ENCODE measurements at places on chromosomes 7 and 10.

DNA sequence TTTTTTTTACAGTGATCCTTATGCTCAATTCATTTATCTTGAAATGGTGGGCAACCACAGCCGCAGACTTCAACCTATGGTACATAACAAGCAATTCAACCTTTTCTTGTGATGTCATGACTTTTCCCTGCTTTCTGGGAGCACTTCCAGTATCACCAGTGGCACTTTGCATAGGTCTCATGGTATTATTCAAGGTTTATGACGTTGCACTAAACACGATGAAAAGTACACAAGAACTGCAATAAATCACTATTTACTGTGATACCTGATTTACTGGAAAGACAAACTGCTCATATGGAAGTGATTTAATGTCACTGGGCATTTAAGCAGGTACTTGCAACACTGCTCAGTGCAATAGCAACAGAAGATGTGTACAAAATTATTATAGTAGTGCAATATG, 251.7 kb upstream of the CXCL12 start:
- no peak for DNase-seq

DNA sequence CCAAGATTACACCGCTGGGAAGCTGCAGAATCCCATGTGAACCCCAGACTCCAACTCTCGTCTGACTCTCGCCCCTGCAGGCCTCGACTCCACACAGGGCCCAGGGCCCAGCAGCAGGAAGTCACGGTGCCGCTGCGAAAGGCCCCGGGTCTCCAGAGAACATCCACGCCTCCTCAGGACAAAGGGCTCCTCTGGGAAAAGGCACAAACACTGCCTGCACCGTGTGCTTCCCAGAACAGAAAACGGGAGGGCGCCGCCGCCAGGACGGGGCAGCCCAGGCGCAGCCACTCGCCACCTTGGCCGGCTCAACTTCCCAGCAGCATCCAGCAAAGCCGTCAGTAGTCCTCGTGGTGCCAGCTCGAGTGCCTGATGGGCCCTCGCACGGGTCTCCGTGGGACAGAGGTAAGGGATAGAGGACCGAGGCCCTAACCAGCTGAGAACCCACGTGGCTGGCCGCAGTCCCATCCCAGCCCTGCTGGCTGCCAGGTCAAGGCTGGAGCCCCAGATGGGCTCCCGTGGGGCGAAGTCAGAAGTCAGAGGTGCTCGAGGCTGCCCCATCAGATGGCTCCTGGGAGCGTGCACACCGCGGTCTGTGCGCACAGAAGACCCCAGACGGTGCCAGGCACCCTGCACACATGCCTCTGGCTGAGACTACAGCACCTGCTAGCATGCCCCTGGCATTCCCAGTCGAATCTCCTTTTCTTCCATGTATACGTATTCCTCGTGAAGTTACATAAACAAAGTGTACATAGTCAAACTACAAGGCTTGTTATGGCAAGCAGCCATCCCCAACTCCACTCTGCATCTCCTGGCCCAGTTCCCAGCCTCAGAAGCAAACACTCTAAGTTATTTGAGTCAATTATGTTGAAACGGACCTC, 60.2 kb downstream of the MAD1L1 start:
- no peak for DNase-seq

DNA sequence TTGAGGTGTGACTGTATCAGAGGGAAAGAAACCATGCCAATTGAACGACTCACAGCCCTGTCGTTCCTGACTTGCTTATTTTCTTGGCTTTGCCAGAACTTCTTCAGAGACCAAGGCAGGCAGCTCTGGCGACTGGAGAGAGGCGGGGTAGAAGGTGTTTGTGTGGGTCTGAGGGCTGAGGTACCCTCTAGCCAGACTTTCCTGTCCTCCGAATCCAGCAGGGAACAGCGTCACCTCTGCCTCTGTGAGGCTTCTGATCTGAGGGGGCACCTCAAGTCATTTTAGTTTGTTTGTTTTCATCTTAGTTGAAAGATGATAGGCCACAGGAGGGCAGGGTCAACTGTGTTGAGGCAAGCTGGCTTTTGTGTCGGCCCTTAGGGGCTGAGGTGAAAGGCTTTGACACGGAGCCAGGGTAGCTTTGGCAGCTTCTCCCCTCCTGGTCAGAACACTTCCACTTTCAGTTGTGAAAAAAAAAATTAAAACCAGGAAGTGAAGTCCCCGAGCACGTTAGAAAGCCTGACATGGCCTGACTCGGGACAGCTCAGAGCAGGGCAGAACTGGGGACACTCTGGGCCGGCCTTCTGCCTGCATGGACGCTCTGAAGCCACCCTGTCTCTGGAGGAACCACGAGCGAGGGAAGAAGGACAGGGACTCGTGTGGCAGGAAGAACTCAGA, 1.9 kb downstream of the ACSL5 start:
- peak; percentile 26 for DNase-seq

DNA sequence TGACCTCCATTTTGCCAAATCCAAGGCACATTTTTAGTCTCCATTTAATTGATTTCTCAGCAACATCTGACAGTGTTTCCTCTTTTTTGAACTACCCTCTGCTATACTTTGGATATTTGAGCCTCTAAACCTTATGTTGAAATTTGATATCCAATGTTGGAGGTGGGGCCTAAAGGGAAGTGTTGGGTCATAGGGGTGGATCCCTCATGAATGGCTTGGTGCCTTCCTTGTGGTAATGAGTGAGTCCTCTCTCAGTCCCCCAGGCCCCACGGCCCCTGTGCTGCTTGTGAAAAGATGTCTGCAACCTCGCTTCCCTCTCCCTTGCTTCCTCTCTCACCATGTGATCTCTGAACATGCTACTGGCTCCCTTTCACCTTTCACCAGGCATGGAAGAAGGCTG, 96.8 kb upstream of the DGKB start:
- no peak for DNase-seq

- no peak for DNase-seq
These were observed 42.6 kb downstream of the TMEM270 start for GRCh38 chr7:73903321-73904218.

- DNase-seq, result no peak
These were observed 58.4 kb downstream of the JCAD start for GRCh38 chr10:30000802-30001571.

- no peak for DNase-seq
These were observed 51.1 kb upstream of the ZNF107 start for GRCh38 chr7:64614812-64615211.

DNA sequence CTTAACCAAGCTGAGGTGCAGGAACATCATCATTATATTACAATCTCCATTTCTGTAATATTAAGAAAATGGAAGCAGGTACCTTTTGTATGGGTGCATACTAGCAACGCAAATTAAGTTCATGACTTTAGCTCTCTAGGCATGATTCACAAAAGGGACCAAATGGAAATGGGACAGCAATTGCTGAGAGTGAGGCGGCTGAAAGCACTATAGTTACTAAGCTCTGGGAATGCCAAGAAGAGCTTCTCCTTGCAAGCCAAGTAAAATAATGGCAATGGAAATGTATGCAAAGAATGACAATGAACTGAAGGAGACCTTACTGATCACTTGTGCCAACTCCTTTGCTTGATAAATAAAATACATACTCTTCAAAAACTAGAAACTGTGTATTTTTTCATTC, 36.2 kb upstream of the RNF148 start:
- no peak for DNase-seq

DNA sequence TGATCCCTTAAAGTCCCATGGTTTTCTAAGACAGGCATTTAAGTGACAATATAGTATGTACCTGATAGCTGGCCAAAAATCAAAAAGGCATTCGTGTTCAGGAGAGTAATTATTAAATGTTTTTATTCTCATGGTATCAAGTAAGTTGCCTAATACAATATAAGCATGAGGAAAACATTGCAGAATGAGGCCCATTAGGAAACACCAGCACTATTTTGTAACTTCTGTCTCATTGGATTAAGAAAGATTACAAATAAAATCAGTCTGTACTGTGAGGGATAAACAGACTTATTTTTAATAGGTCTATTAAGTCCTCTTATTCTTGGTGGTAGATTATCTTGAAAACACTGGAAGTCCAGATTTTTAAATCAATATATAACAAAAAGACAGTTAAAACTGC, 110.1 kb downstream of the SNX13 start:
- DNase-seq, result no peak

- no peak for DNase-seq
These were observed 433.6 kb downstream of the ACTR3B start for GRCh38 chr7:153193144-153193595.

DNA sequence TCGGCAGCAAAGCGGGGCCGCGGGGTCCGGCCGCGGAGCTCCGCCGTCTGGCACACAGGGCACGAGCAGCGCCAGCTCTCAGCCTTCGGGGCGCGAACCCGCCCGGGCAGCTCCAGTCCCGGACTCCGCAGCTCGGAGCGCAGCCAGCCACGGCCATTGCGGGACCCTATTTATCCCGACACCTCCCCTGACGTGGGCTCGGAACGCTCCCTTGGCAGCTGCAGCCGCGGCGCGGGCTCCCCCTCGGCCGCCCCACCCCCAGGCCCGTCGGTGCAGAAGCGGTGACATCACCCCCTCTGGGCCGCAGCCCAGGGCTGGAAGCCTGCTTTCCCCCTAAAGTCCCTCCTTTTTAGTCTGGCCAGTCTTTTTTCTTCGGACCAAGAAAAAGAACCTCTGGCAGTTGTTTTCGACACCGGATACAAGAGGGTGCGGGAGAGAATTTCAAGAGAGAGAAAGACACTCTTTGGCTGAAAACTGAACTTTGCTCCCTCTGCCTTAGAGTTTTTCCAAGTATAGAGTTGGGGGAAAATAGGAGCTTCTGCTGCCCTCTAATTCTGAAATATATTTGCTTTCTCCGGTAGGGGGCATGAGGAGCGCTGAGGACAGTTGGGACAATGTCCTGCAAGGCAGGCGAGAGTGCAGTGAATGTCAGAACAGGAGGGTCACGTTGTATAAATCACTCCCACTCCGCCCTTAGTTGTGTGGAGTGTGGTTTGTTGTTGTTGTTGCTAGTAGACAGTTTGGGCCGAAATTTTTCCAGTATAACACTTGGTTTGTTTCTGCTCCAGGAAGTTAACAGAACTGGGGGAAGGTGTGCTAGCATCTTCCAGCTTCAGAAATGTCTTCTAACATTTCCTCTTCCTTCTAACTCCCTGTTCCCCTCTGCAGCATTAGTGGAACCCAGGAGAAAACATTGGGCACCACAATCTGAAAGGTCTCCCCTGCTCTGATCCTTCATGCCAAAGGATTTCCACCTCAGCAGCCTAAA, at the start of gene SFRP4:
Gene SFRP4, minus strand, starts transcription at position 145 of the 988 bp plus-strand sequence. CDS start 280 bp downstream, outside the sequence.
- DNase-seq, result no peak

- no peak for DNase-seq
These were observed 317.2 kb downstream of the BICC1 start for GRCh38 chr10:58829839-58830238.

DNA sequence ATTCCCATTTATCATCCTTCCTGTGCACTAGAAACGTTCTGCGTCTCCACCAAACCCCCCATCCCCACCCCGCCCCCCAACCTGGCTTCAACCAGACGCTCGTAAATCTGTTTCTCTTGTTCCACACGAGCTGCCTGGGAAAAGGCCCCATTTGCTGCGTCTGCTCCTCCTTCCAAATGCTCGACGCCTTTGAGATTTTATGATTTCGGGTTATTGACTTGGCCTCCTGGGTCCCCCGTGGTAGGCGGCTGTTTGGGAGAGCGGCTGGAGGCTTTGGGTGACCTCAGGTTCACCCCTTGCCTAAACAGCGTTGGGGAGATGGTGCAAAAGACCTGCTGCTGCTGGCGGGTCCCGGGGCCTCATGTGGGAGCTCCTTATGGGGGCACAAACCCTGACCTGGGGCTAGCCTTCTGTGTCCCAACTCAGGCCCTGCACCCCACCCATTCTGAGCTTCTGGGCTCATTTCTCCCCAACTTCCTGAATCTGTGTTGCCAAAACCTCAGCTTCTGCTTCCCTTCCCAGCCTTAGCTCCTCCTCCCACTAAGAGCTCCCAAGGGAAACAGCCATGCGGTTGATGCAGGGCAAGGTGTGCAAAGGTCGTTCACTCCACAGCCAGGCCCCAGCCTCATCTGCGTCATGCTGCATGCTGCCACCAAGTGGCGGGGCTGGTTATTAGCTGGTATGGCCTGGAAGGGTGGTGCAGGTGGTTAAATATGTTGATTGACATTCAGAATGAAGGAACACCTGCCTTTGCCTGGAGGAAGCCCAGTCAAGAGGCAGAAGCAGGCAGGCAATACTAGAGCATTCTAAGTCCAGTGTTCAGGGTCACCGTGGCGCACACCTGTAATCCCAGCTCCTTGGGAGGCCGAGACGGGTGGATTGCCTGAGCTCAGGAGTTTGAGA, 49.1 kb upstream of the ELN start:
- no peak for DNase-seq

DNA sequence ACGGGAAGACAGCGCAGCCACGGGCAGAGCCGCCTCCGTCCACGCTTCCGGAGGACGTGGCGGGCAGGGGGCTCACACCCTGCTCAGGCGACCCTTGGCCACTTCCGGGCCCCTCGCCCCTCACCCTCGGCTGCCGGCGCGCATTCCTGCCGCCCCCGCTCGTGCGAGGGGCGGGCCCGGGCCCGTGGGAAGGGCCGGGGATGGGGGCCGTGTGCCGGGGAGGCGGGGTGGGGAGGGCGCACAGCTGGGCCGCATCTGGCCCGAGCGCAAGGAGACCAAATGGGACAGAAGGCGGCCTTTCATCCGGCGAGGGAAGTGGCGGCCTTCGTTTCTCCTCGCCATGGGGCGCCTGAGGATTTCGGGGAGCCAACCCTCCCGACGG, 846 bp upstream of the LFNG start:
- DNase-seq, result no peak

DNA sequence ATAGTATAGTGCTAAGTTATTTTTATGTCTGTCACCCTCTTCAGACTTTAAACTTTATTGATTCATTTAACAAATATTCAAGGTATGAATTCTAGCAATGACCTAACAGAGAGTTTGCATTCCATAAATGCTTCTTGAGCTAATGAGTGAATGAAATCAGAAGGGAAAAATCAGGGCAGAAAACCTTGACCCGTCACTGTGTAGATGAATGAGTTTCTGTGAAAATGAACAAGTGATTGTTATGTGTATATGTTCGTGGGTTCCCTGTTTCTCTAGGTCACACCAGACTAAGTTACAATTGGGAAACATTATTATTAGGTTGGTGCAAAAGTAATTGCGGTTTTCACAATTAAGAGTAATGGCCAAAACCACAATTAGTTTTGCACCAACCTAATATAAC, 30.1 kb downstream of the APBB1IP start:
- no peak for DNase-seq

DNA sequence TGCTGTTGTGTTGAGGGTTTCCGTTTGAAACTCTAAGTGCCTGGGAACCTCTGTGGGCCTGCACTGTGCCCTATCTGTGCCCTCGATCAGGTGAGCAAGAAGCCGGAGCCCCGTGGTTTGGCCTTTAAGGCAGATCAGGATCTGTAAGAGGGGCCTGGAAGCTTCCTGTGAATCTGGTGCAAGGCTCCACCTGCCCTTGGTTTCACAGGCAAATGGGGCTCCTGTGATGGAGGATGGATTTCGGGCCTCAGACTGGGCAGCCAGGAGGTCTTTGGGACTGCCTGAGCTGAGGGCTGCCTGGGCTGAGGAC, 21.6 kb downstream of the SCART1 start:
- DNase-seq, result no peak

DNA sequence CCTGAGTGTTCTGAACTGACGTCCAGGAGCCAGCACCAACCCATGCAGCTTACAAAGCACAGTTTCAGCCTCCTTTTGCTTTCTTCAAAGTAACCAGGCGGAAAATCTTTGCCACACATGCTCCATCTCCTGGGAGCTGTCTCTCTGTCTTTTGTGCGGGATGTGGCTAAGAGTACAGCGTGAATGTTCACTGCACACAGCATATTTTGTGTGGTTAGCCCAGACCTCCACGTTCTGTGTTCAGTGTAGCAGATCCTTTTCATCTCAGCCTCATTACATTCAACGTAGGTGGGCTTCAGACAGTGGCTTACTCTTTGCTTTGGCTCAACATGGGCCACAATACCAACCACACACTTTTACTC, 200.8 kb downstream of the TNS3 start:
- DNase-seq, result no peak

- DNase-seq, result no peak
These were observed 2.0 kb upstream of the ZNF398 start for GRCh38 chr7:149145031-149145845.

Data from activated naive CD4-positive, alpha-beta T cell (primary cell).